ENCODE measurements at places on chromosomes 1 and 21. TPM values are rescaled to one million over a fixed set of nuclear protein-coding genes. Genes with fewer than 3 reads are reported as not detected.

NPHS2 gene
- total RNA-seq, result not detected

CELA2B gene
- 0.29 TPM for total RNA-seq

AADACL3 gene
- total RNA-seq, result not detected

CYP4A22 gene
- not detected for total RNA-seq

CD84 gene
- not detected for total RNA-seq

IFI6 gene
- total RNA-seq, result 15.9 TPM
